Effector CD8-positive, alpha-beta T cell (primary cell): ENCODE measurements at places on chromosomes 7 and 10.

DNA sequence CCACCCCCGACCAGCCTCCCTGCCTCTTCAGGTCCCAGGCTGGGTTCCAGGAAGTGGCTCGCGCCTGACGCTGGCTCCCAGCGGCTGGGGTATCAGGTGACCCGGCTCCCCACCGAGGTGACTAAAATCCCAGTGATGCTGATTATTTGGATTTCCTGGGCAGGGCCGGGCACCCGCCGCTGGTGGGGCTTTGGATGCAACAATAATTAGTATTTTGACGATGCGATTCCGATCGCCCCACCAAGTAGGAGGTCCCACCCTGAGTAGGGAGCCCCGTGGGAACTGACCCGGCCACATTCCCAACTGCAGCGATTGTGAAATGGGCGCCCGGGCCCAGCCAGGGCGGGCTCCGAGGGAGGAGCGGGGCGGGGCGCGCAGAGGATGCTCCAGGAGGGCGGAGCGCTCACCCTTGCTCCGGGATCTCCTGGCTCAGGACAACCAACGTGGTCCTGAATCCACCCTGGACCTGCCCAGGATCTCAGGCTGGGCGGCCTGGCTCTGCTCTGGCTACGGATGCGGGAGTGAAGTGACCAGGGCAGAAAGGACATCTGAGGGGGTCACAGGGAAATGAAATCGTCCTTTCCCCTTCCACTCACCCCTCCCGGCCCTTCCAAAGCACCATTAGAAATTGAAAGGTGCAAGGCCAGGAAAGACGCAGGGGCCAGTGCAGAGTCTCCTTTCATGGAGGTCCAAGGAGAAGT is 32.6 kb downstream of the DUSP5 start:
- no peak for DNase-seq

GRCh38 chr7:93509303-93509702 is 65.2 kb downstream of the CALCR start:
- no peak for DNase-seq

DNA sequence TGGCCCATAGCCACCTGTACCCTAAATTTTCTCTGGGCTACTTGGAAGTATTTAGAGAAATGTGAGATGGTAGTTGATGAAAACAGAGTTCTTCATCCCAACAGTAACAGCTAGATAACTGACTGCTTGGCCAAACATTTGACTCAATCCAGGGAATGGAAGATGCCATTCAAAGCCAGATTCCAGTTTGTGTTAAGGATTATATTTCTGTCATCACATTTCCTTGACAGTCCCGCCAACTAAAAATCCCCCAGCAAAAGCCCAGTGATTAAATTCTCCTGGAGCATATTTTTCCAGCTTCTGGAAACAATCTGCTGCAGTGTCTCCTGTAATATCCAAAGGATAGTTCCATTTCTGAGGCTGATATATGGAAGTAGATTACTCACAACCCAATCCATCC is 45.4 kb upstream of the PTN start:
- no peak for DNase-seq

- no peak for DNase-seq
Measured at GRCh38 chr7:82410461-82410860, 33.1 kb downstream of the CACNA2D1 start.

DNA sequence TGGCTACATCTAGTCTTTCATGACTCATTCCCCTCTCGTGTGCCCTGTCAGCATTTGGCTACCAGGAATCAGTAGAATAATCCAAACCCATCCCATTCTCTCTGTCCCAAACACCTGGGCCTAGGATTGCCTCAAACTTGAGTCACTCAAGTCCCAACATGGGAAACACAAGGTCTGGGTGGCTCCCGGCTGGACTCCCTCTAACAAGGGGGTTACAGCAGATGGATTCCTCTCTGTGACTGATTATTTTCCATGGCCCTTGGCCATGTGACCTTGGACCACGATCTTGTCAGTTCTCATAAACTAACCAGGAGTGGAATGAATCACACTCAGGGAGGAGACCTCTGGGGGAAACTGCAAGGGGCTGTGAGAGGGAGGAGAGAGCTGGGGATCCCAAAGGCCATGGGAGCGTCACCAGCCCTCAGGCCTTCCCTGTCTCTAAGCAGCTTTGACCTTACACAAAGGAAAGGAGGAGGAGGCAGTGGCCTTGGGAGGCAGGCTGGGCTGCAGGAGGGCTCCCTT is 533.1 kb downstream of the KCNMA1 start:
- no peak for DNase-seq

DNA sequence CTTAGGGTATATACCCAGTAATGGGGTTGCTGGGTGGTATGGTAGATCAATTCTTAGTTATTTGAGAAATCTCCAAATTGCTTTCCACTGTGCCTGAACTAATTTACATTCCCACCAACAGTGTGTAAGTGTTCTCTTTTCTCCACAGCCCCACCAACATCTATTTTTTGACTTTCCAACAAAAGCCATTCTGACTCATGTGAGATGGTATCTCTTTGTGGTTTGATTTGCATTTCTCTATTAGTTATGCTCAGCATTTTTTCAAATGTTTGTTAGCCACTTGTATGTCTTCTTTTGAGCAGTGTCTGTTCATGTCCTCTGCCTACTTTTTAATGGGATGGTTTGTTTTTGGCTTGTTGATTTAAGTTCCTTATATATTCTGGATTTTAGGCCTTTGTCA is 66.4 kb downstream of the MGAM2 start:
- no peak for DNase-seq

GRCh38 chr7:50795831-50796230 is 13.1 kb upstream of the GRB10 start:
- DNase-seq = no peak

GRCh38 chr10:47067949-47068940 is 157.0 kb downstream of the PTPN20 start:
- DNase-seq = no peak

GRCh38 chr10:115417585-115418265 is 324.6 kb downstream of the ATRNL1 start:
- DNase-seq = no peak

GRCh38 chr10:96681524-96681923 is 38.8 kb downstream of the PIK3AP1 start:
- no peak for DNase-seq
